ENCODE measurements at places on chromosomes 3 and 15.

- no peak for DNase-seq
Measured at GRCh38 chr3:178810181-178810580, 261.4 kb downstream of the ZMAT3 start.

GRCh38 chr3:54357301-54357700, 234.9 kb downstream of the CACNA2D3 start:
- DNase-seq: no peak

DNA sequence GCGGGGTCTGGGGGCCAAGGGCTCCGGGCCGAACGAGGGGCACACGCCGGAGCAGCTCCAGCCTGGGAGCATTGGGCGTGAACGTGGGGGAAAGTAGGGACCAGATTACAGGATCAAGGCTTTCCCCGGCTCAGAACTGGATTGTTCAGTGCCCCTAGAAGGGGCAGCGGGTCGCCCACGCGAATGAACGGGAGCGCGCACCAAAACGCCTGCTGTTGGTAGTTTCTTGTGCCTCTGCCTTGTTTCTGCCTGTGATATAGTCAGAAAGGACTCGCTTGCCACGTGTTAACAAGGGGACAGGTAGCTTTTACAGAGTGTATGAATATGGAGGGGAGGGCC, 1.1 kb downstream of the CASR start:
- DNase-seq: no peak

GRCh38 chr3:21654241-21654640, 96.8 kb downstream of the ZNF385D start:
- DNase-seq: peak; percentile 56

DNA sequence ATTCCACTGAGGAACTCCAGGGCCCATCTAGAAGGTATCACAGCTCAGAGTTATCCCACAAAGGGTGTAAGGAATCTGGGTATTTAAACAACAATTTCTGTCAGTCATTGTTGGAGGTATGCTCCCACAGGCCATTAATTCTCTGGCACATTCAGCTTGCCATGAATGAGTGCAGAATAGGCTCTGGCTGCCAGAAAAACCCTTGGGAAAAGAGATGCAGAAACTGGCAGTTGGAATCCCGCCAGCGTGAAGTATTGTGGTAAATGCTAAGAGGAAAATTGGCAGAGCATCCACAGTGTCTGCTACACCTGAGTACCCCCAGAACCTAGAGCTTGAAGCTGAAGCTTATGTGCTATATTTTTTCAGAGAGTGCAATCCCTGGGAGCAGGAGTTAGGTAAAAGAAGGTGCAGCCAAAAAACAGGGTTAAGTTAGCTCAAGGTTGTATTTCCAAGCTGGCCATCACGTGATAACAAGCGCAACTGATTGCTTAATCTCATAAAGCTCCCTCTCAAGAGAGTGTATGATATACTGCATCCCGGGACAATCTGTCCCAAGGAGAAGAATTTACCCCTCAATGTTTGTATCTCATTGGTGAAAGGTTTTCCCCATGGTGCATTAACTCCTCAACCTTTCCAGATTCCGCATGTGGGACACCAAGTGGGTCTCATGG, 94.2 kb upstream of the ACP3 start:
- no peak for DNase-seq

- no peak for DNase-seq
Measured at GRCh38 chr3:54222316-54222715, 100.0 kb downstream of the CACNA2D3 start.

GRCh38 chr3:123664753-123665152, 79.9 kb upstream of the HACD2 start:
- peak; percentile 90 for DNase-seq

- DNase-seq: no peak
Measured at GRCh38 chr3:40451551-40451950, 5.6 kb upstream of the RPL14 start.

All from fibroblast of upper back skin (primary cell).